ENCODE measurements at places on chromosomes 2 and 18. TPM values are rescaled to one million over a fixed set of nuclear protein-coding genes. Genes with fewer than 3 reads are reported as not detected.

DNA sequence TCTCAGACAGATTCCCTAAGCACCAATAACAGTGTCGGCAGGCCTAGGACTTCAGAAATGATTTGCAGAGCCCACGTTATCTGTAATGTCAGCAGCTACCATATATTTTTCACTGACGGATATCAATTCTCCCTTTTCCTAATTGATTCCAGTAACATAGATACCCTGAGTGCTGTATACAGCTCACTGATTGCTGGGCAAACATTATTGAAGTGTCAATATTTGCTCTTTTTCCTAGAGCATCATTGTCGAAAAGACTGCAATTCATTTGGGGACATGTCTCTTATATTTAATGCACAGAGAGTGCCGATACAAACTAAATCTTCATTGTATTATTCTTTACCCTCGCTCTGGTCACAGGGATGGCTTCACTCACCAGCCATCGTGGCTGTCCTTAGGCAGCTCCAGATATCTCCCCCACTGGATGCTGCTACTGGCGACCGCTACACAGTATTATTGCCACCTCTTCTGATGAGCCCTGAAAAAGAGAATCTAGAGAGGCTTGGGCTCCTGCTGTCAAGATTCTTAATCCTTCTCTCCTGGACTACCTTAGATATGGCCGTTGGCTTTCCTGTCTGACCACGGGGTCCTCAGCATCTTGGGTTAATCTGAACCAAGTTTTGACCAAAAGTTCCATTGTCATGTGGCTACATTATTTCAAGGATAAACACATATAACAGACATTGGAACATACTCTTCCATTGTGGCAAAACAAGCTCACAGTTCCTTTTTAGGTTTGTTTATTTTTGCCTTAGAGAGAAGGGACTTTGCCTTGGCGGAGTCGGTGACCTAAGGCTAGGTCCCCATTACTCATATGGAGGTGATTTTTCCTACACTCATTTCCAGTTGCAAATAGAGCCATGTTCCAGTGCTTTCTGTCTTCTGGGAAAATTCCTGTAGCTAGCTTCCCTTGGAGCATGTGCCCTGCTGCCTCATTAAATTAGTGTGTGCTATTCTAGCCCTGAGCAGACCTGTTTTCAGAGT lies 105.4 kb downstream of the CPO start:
- H3K4me3 ChIP-seq, result no peak overlapping the region
- DNase-seq, result no peak
- H3K36me3 ChIP-seq, result no peaks in the 10 kb centered on the region
- no peaks in the 10 kb centered on the region for H3K4me1 ChIP-seq

Gene HOXD13
- not detected for total RNA-seq

DNA sequence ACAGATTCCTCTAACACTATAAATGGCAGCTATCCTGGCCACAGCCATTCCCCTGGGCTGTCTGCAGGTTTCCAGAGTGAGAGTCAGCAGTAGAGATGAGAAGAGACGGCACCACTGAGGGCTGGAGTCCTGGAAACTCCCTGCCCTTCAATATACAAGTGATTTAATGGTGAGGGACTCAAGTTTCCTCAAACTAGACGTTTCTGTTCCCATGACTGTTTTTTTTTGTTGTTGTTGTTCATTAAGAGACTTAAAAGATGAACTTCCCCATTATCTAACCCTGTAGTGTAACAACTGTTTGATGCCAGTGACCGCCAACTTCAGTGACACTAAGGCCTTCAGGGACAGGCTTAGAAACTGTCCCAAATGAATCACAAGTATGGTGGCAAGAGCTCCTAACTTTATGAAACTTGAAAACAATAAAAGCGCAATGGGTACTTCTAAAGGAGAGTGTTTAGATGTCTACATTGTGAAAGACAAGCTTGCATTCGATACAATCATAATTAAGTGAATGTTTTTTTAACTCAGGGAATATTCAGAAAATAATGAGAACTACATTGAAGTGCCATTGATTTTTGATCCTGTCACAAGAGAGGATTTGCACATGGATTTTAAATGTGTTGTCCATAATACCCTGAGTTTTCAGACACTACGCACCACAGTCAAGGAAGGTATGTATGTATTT lies 34.0 kb downstream of the IL1R2 start:
- H3K4me1 ChIP-seq, result no peaks in the 10 kb centered on the region
- no peak for DNase-seq
- no peak overlapping the region for H3K27ac ChIP-seq
- H3K36me3 ChIP-seq, result no peaks in the 10 kb centered on the region
- no peak overlapping the region for H3K4me3 ChIP-seq

- no peaks in the 10 kb centered on the region for H3K27me3 ChIP-seq
- no peak overlapping the region for H3K4me3 ChIP-seq
- H3K4me1 ChIP-seq, result no peaks in the 10 kb centered on the region
- H3K27ac ChIP-seq, result no peak overlapping the region
- no peaks in the 10 kb centered on the region for H3K36me3 ChIP-seq
Observed at GRCh38 chr2:10712185-10712809, 9.1 kb upstream of the ATP6V1C2 start.

DNA sequence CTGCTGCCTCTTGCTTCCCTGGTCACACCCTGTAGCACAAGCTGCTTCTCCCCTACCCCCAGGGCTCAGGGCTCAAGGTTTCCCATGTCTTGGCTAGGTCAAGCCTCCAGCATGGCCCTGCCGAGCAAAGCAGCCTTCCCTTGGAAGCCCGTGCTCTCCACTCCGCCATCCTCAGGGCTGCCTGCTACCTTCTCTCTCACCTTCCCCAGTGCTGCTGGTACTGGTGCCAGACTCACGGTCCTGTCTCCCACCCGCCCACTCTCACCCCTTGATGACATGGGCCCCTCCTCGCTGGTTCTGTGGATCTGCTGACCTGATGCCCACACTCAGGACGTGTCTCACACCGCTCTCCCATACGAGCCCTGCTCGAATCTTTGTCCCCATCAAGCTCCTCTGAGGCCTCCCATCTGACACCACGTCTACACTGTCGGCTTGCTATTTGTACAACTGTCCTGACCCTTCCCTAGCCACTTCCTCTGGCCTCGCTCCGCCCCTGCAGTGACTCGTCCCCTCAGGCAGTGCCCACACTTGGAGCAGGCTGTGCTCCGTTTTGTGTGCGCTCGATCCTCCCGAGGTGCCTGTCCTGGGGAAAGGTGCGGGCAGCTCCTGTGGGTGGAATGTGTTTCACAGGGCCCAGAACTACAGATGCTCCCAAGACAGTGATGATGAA lies 49.9 kb downstream of the ZAP70 start:
- no peak for DNase-seq
- peaks cover 6% of the 10 kb centered on the region for H3K36me3 ChIP-seq
- H3K27me3 ChIP-seq, result no peaks in the 10 kb centered on the region
- no peak overlapping the region for H3K27ac ChIP-seq
- H3K4me3 ChIP-seq, result no peak overlapping the region
- no peaks in the 10 kb centered on the region for H3K4me1 ChIP-seq

Gene DUSP11
- total RNA-seq, result 16.9 TPM

DNA sequence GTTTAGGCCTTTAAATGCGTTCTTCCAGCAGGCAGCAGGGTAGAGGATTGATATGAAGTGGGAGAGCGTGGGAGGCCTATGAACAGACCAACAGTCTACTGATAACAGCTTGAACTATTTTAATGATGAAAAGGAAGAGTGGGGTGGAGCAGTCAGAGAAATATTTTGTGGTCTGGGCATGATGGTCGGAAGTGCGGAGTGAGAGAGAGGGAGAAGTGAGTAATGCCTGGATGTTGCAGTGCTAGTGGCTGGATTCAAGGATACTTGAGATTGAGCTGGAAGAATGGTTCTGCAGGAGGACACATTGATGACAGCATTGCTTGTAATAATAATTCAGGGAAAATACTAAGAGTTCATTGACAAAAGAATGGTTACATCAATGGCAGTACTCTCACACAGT lies 151.0 kb upstream of the DAPL1 start:
- H3K36me3 ChIP-seq, result peaks cover 2% of the 10 kb centered on the region
- H3K27me3 ChIP-seq, result no peaks in the 10 kb centered on the region
- no peaks in the 10 kb centered on the region for H3K4me1 ChIP-seq
- DNase-seq, result no peak
- no peak overlapping the region for H3K27ac ChIP-seq
- no peak overlapping the region for H3K4me3 ChIP-seq

GRCh38 chr2:207674826-207675225 lies 36.6 kb upstream of the CCNYL1 start:
- DNase-seq, result no peak
- H3K4me1 ChIP-seq, result peaks cover 4% of the 10 kb centered on the region
- H3K4me3 ChIP-seq, result no peak overlapping the region
- no peaks in the 10 kb centered on the region for H3K27me3 ChIP-seq
- no peaks in the 10 kb centered on the region for H3K36me3 ChIP-seq
- H3K27ac ChIP-seq, result no peak overlapping the region

GRCh38 chr2:238015705-238016104 lies 45.1 kb upstream of the SCLY start:
- no peak overlapping the region for H3K27ac ChIP-seq
- H3K36me3 ChIP-seq, result no peaks in the 10 kb centered on the region
- no peak for DNase-seq
- no peaks in the 10 kb centered on the region for H3K27me3 ChIP-seq
- no peaks in the 10 kb centered on the region for H3K4me1 ChIP-seq

Gene ARID5A
- 19.3 TPM for total RNA-seq

DNA sequence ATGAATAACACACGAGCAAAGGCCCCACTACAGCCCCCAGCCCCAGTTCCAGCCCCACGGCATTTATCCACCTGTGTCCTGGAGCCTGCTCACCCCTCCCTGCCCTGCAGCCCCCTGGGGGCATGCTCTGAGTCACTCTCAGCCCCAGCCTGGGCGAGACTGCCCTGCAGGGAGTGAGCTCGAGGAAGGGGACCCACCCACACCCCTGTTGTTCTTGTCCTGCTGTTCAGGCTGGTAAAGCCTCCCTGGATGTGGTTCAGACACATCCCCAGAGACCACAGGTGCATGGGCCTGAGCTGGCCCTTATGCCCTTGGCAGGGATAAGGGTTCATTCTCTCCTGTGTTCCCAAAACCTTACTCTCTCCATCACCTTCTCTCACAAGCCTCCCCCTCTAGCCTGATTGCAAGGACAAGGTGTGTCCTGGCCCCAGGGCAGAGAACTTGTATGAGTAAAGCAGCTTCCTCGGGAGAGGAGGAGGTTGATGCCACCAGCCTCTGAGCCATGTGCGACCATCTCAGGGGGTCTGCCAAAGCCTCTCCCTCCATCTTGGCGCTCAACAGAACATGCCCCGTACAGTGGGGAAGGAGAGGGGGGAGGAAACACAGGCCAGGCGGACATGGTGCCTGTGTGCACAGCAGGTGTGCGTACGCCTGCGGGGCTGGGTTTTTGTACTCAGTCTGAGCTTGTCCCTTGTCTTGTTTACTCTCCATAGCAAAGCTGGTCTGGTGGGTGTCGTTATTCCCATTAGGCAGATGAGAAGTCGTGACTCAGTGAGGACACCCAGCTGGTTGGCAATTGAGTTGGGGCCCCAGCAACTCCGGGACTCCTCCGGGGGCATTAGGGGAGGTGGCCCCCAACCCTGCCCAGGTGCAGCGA lies 64.4 kb downstream of the CIB4 start:
- no peak overlapping the region for H3K4me3 ChIP-seq
- H3K36me3 ChIP-seq, result no peaks in the 10 kb centered on the region
- H3K27me3 ChIP-seq, result peaks cover 4% of the 10 kb centered on the region
- no peak for DNase-seq
